ENCODE measurements at places on chromosomes 3 and 15.

- no peak for DNase-seq
Observed at GRCh38 chr15:94029495-94029894, 201.9 kb upstream of the MCTP2 start.

GRCh38 chr3:162538906-162539305, 1042.3 kb downstream of the OTOL1 start:
- no peak for DNase-seq

GRCh38 chr15:31360843-31361763, 34.5 kb downstream of the KLF13 start:
- DNase-seq, result peak; percentile 92

- no peak for DNase-seq
Observed at GRCh38 chr15:57432141-57432741, 55.9 kb downstream of the CGNL1 start.

DNA sequence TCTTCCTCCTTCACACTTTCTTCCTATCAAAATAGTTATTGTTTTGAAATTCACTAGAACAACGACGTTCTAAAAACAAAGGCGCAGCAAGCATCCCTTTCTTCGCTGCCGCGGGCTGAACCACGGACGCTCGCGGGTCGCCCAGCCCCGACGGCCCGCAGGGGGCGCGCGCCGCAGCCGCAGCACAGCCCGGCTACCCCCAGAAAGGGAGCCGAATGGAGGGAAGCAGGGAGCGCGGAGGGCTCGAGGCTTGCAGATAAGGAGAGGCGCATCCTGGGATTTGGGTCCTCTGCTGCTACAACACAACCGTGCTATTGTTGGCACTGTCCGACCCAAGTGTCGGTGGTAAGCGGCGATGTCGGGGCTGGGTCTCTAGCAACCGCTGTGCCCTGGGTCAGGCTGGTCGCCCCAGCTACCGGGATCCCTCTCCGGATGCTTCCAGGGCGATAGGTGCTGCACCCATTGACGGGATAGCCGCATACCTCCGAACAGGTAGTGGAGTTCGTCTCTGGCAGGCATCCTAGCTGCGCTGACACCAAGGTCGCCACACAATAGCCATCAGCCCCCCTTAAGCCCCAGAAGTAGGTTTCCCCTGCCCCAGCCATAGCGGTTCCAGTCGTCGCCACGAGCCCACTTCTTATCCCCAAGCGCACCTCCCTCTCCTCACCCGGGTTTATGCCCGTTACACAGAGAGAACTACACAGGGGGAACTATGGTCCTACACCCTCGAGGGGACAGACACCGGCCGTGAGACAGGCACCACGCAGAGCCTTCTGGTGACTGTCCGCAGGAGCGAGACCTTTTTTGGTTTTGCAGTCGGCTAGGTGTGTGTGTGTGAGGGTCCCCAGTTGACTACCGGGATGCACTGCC, 6.0 kb downstream of the ONECUT1 start:
- no peak for DNase-seq

DNA sequence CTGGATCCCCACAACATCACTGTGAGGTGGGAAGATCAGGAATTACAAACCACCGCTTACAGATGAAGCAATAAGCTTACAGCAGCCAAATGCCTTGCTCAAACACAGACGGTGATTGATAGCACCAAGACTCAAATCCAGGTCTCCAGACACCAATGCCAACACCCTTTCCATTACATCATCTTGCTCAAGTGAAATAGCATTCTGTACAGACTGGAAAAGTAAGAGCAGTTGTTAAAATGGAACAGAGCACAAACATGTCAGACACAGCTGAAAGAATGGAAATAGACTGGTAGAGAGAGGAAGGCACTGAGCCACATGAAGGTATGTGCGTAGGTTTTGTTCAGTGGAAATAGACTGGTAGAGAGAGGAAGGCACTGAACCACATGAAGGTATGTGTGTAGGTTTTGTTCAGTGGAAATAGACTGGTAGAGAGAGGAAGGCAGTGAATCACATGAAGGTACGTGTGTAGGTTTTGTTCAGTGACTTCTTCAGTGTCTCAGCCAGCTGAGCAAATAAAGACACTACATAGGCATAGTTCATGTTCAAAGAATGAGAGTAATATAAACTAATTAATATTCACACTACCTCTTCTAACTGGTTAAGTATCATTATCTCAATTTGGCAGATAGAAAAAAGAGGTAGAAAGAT, 15.6 kb downstream of the CLDN1 start:
- no peak for DNase-seq

GRCh38 chr3:119625451-119626153, 27.9 kb downstream of the PLA1A start:
- no peak for DNase-seq

- DNase-seq, result no peak
Observed at GRCh38 chr15:46703020-46703861, 1014.1 kb upstream of the SEMA6D start.

- DNase-seq, result no peak
Observed at GRCh38 chr3:160253298-160253697, 28.1 kb downstream of the C3orf80 start.

GRCh38 chr15:70795311-70795665, 31.9 kb upstream of the UACA start:
- DNase-seq, result no peak

DNA sequence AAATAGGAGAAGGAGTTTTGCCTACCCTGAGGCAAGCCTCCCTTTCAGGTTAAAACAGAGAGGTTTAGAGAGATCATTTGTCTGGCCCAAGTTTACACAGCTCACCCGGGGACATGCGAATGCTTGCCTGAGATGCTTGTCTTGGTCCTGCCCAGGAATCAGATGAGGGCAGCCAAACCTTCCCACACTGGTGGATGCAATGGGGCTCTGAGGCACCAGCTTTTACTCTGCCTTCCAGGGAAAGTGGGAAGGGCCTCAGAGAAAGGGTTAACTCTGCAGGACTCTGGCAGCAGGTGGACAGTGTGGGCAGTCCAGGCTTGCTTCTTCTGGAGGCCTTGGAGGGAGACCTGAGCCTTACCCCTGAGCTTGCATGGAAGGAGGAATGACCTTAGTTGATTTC, 90.0 kb downstream of the LRRK1 start:
- no peak for DNase-seq

DNA sequence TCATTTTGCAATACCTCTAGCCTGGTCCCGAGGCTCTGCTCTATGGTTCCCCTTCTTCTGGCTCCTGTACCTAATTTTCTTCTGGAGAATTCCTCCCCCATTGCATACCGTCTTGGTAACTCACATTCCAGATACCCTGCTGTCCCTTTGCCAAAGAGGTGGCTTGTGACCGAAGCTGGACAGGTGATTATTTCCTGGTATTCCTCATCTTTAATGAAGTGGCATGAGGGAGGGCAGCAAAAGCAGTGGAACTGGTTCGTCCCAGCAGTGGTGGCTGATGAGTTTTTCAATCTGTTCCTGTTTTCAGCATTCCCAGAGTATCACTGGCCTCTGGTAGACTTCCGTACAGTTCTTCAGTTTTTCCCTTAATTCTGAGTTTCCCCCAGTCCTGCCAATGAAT, 186.2 kb upstream of the CADPS start:
- DNase-seq, result no peak

- DNase-seq, result no peak
Observed at GRCh38 chr3:95177096-95177495, 1114.2 kb downstream of the NSUN3 start.

DNA sequence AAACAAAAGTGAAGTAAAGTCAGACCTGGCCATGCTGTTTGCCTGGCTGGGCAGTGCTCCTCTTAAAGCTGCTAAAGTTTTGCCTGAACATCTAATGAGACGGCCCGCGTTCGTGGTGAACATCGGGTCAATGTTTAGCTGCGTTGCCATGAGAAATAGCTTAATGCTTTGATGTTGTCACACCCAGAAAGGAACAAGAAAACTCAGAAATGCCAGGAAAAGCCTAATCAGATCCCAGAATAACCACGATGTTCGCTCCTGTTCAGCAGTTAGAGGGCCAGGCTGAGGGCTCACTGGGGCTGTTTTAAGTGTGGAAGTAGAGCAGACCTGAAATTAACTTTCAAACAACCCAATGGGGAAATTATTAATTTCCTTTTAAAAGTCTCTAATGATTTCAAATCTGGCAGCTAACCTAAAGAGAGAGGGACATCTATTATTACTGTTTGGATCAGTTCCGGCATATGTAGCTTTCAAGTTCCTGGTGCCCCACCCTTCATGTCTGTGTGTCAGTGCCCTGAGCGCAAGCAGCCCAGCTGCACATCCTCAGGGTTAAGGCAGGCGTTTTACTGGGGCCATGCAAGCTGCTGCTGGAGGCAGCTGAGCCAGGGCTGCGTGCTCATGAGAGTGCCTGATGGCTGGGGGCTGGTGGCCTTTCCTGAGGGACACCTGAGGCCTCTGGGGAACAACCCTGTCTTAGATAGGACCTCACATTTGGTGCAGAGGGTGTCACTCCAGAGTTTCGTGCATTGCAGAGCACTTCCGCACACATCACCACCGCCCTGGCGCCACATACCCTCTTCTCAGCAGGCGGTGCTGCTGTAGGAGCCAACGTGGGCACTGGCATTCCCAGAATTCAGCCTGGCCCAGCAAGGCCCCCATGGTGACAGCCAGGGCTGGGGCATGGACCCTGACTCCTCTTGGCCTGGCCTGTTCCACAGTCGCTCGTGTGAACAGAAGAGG, 76.6 kb downstream of the LRRK1 start:
- no peak for DNase-seq

- no peak for DNase-seq
Observed at GRCh38 chr3:105594219-105594618, 227.5 kb downstream of the ALCAM start.

DNA sequence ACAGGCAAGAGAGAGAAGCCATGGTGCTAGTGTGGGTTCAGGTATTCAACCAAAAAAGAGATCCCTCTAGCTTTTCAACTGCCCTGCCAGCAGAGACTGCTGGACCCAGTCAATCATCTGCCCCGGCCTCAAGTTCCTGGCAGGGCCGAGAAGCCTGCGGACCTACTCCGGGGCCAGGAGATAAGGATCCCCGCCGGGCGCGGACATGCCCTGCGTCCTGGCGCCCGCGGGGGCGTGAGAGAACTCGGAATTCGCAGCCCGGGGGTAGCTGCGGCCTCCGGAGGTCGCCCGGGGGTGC, 821 bp upstream of the MAGI1 start:
- no peak for DNase-seq

- no peak for DNase-seq
Observed at GRCh38 chr3:15633766-15634598, 32.4 kb downstream of the BTD start.

GRCh38 chr3:27349832-27350231, 19.4 kb downstream of the NEK10 start:
- no peak for DNase-seq

DNA sequence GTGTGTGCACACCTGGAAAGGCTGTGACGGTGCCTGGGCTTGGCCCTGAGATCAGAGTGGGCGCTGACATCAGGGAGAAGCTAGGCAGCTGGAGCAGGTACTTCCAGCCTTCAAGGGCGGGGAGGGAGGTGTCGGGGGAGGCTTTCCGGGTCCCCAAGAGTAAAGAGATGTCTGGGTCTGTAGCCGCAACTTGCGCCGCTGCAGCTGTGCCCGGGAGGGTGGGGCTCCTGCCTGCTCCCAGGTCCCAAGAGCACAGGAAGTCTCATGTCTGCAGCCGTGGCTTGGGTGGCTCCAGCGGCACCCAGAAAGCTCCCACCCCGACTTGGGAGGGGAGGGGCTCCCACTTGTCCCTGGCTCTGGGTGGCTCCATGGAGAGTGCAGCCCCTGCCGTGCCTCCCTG, 103.2 kb upstream of the BNIP2 start:
- DNase-seq, result peak; percentile 48

GRCh38 chr3:179702271-179702947, 49.6 kb downstream of the USP13 start:
- no peak for DNase-seq

- DNase-seq, result no peak
Observed at GRCh38 chr15:75112848-75113492, 88.7 kb upstream of the C15orf39 start.

GRCh38 chr15:90617171-90617570, 87.4 kb downstream of the CRTC3 start:
- DNase-seq, result no peak

DNA sequence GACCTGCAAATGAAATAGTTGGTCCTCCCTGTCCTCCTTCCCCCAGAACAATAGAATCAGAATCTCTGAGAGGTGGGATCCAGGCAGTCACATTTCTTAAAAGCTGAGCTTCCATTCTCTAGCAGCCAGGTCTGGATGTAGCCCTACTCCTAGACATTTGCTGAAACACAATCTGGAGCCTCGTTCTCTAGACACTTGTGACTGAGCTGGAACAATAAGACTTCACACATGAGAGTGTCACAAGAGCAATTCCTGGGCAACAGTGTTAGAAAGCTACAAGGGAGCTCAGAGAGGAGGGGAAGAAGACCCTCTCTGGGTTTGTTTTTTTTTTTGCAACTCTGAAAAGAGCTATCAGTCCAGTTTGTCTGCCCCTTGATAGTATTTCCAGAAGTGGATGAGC, 14.5 kb downstream of the CORO2B start:
- no peak for DNase-seq

GRCh38 chr3:9422712-9423424, 25.5 kb downstream of the SETD5 start:
- DNase-seq, result no peak

DNA sequence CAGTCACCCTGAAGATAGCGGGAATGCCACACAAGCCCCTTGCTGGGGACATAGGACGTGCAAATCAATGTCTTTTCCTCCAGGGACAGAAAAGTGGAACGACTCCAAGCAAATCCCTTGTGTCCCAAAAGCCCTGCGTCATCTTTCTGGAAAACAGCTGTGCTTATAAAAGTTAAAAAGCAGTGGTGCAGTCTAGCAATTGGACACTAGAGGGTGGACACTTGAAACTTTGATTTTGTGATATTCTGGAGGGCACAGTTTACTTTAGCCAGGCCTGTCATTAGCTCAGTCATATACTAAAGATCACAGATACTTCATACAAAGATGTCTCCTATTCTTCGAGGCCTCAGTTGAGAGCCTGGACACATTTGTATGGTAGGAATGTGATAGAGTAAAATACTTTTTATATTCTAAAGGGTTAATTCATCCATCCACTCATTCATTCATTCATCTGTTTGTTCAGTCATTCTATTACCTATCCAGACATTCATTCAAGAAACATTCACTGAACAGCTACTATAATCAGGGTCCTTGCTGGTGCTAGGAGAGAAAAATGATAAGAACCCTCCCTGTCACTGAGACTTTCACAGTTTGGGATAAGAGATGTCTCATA, 63.8 kb upstream of the ANKRD34C start:
- DNase-seq, result no peak

- no peak for DNase-seq
Observed at GRCh38 chr3:125433091-125433534, 58.0 kb upstream of the ZNF148 start.

DNA sequence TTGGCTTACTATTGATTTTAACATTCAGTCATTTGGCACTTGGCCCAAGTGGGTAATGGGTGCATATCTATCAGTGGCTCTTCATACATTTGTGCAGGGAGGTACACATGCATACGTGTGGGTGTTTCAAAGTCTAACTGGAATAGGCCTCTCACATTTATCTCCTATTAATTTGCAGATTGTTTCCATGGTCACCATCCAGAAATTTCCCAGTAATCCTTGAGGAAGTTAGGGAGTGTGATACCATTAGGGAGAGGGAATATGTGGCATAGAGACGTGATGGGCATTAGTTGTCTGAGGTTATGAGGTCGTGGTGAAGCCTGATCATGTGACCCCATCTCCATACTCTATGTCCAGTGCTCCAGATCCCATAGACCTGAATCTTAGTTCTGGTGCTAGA, 102.8 kb downstream of the LPP start:
- no peak for DNase-seq

- no peak for DNase-seq
Observed at GRCh38 chr3:141336672-141337522, 31.4 kb upstream of the ZBTB38 start.

Data from CD8-positive, alpha-beta T cell (primary cell).